ENCODE measurements at places on chromosomes 12 and 14. TPM values are rescaled to one million over a fixed set of nuclear protein-coding genes. Genes with fewer than 3 reads are reported as not detected.

- H3K27me3 ChIP-seq = no peaks in the 10 kb centered on the region
- no peak for DNase-seq
- H3K4me1 ChIP-seq = peaks cover 28% of the 10 kb centered on the region
- no peak overlapping the region for H3K4me3 ChIP-seq
Measured at GRCh38 chr14:75366963-75367362, 60.9 kb upstream of the JDP2 start.

- H3K36me3 ChIP-seq = no peaks in the 10 kb centered on the region
- H3K27ac ChIP-seq = no peak overlapping the region
- H3K4me3 ChIP-seq = no peak overlapping the region
- no peaks in the 10 kb centered on the region for H3K27me3 ChIP-seq
Measured at GRCh38 chr12:32332446-32332845, 66.9 kb upstream of the FGD4 start.

- peaks cover 10% of the 10 kb centered on the region for H3K4me1 ChIP-seq
- no peaks in the 10 kb centered on the region for H3K27me3 ChIP-seq
- no peak for DNase-seq
- no peaks in the 10 kb centered on the region for H3K36me3 ChIP-seq
- H3K27ac ChIP-seq = no peak overlapping the region
Measured at GRCh38 chr12:125125271-125125670, 60.0 kb downstream of the AACS start.

GRCh38 chr12:56676851-56677580, 11.1 kb downstream of the PTGES3 start:
- no peaks in the 10 kb centered on the region for H3K27me3 ChIP-seq
- H3K4me1 ChIP-seq = peaks cover 60% of the 10 kb centered on the region
- H3K27ac ChIP-seq = peak overlapping the region; percentile 50
- peaks cover 3% of the 10 kb centered on the region for H3K36me3 ChIP-seq

- no peak overlapping the region for H3K27ac ChIP-seq
- DNase-seq = no peak
- no peaks in the 10 kb centered on the region for H3K27me3 ChIP-seq
- H3K36me3 ChIP-seq = no peaks in the 10 kb centered on the region
Measured at GRCh38 chr12:93563807-93564538, 8.5 kb upstream of the SOCS2 start.

GRCh38 chr12:70994217-70994788, 73.8 kb upstream of the PTPRR start:
- DNase-seq = no peak
- no peak overlapping the region for H3K27ac ChIP-seq
- H3K27me3 ChIP-seq = no peaks in the 10 kb centered on the region
- no peaks in the 10 kb centered on the region for H3K36me3 ChIP-seq
- H3K4me1 ChIP-seq = no peaks in the 10 kb centered on the region

DNA sequence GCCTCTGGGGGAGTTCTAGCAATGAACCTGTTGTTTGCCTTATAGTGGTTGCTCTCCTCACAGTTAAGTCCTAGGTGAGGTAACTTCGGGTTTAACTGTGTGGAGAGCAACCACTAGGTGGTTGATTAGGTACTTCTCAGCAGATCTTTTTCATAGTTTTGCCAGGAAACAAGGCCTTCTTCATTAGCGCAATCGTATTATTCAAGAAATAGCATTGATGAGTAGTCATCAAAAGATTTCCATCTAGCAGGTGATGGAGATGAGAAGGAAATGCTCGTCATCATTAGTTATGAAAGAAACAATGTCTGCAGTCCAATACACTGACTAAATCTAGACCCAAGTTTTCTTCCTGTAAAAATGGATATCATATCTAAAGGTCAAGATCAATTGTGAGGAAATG, 923.3 kb downstream of the AACS start:
- no peaks in the 10 kb centered on the region for H3K27me3 ChIP-seq
- DNase-seq = no peak
- no peak overlapping the region for H3K27ac ChIP-seq
- no peaks in the 10 kb centered on the region for H3K4me1 ChIP-seq

GRCh38 chr14:61153431-61153830, 127.7 kb downstream of the TMEM30B start:
- no peaks in the 10 kb centered on the region for H3K36me3 ChIP-seq
- H3K27me3 ChIP-seq = no peaks in the 10 kb centered on the region
- no peak overlapping the region for H3K4me3 ChIP-seq
- H3K27ac ChIP-seq = peak overlapping the region; percentile 21
- no peaks in the 10 kb centered on the region for H3K4me1 ChIP-seq

Gene TAS2R43
- not detected for total RNA-seq

Gene OTOGL
- total RNA-seq = 0.26 TPM

Gene FOXG1
- not detected for total RNA-seq

Gene GNB3
- total RNA-seq = 0.30 TPM

Gene PPFIA2
- 0.38 TPM for total RNA-seq

Gene REM2
- 0.21 TPM for total RNA-seq
